Thymus (tissue), 14 donors: ENCODE measurements at places on chromosomes 5 and 9. TPM values are rescaled to one million over a fixed set of nuclear protein-coding genes. Genes with fewer than 3 reads are reported as not detected.
A peak's percentile ranks its signal among the peaks of the same experiment; 100 is the strongest.

The HAPLN1 gene
- polyA plus RNA-seq: 0.18 TPM

The IL4 gene
- polyA plus RNA-seq: 0.59 TPM

The ADRA1B gene
- 0.18 TPM for polyA plus RNA-seq

The RASEF gene
- 3.0 TPM for polyA plus RNA-seq

The SCGB3A2 gene
- polyA plus RNA-seq: 1.6 TPM

The FOXD4L3 gene
- polyA plus RNA-seq: 0.50 TPM

The MYOT gene
- polyA plus RNA-seq: 0.80 TPM

GRCh38 chr9:122039234-122039633 lies 53.9 kb downstream of the TTLL11 start:
- no peaks in the 10 kb centered on the region for H3K36me3 ChIP-seq
- no peaks in the 10 kb centered on the region for H3K4me1 ChIP-seq
- no peak overlapping the region for H3K27ac ChIP-seq
- no peaks in the 10 kb centered on the region for H3K27me3 ChIP-seq
- no peak overlapping the region for H3K4me3 ChIP-seq
- no peak for DNase-seq

DNA sequence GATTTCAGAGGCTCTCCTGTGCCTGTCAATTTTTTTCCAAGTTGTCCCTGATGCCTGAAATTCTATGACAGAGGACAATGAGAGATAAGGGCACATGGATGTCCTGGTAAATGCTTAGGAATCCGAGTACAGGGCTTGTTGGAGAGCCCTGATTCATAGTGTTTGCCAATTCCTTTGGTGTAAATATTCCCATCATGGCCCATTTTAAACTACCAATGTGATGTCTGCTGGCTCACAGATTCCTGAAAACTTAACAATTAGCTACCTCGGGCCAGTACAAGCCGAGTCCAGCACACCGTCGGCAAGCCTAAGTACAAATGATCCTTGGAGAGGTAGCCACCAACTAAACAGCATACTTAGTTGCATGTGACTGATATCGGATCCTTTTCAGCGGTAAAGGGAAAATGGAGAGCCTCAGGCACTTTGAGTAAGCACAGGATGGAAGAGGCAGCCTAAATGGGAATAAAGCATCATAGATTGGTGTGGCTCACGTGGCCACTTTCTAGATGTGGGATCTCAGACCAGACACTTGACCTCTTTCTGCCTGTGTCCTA lies 3.6 kb downstream of the ITK start:
- peaks cover 17% of the 10 kb centered on the region for H3K36me3 ChIP-seq
- H3K27ac ChIP-seq: no peak overlapping the region
- peaks cover 56% of the 10 kb centered on the region for H3K4me1 ChIP-seq
- peak overlapping the region; percentile 59 for H3K4me3 ChIP-seq
- H3K27me3 ChIP-seq: no peaks in the 10 kb centered on the region

DNA sequence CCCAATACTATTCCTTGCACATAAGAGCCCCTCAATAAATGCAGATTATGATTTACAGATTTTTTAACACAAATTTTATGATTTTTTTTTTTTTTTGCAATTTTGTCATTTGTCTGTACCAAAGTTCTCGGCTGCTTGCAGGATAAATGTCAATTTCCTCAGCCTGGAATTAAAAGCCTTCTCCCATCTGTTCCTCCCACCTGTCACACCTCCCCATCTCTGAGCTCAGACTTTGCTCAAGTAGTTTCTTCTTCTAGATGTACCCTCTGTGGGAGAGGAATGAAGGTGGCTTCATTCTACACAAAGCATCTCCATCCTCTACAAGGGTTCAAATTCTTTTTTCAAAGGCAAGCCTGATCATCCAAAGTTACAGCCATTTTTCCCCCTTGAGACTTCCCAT lies 153.7 kb upstream of the GRAMD2B start:
- DNase-seq: no peak
- no peaks in the 10 kb centered on the region for H3K27me3 ChIP-seq
- H3K4me1 ChIP-seq: no peaks in the 10 kb centered on the region
- no peak overlapping the region for H3K4me3 ChIP-seq

DNA sequence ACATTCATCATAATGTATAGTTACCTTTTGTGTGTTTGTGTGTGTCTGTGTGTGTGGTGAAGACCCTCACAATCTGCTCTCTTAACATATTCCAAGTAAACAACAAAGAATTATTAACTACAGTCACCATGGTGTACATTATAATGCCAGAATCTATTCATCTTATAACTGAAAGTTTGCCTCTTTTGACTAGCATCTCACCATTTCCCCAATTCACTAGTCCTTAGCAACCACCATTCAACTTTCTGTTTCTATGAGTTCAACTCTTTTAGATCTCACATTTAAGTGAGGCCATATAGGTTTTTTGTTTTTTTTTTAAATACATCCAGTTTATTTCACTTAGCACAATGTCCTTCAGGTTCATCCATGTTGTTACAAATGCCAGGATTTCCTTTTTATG lies 83.6 kb downstream of the SMC2 start:
- no peaks in the 10 kb centered on the region for H3K27me3 ChIP-seq
- H3K4me1 ChIP-seq: no peaks in the 10 kb centered on the region
- no peaks in the 10 kb centered on the region for H3K36me3 ChIP-seq
- H3K4me3 ChIP-seq: no peak overlapping the region
- DNase-seq: no peak

DNA sequence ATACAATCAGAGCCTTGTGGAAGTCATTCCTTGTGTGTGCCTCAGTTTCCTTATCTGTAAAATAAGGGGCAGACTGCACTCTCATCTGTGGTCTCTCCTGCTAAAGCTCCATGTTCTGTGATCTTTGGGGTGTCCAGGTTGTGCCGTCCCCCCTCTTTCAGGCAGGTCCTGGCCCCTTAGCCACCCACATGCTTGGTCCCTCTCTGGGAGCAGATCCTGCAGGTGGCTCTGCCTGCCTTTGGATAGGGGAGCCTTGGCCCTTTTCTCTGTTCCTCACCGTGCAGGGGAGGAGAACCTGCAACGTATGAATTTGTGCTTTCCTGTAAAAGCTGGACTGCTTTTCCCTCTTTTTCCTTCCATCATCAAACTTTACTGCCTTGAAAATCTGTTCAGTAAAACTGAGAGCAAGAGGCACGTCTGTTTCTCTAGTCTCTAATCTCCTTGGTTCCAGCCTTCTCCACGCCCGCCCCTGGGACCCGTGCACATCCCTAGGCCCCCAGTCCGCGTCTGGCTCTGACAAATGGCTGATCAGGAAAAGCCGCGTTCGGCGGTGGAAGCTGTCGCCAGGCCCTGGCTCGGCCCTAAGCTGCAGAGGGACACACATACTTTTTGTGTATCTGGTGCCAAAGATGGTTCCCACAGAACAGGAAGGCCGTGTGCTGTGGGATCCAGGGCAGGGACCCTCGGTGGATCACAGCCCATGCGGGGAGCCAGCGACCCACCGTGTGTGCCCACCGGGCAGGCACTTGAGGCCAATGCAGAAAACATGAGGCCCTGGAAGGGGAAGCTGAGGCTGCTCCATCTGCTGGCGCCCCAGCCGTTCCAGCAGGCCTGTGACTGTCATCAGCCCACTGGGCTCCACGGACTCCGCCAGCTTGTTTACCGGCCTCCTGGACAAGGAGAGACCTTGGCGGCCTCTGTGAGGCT lies 43.4 kb upstream of the COL5A1 start:
- H3K27ac ChIP-seq: no peak overlapping the region
- H3K4me1 ChIP-seq: no peaks in the 10 kb centered on the region

DNA sequence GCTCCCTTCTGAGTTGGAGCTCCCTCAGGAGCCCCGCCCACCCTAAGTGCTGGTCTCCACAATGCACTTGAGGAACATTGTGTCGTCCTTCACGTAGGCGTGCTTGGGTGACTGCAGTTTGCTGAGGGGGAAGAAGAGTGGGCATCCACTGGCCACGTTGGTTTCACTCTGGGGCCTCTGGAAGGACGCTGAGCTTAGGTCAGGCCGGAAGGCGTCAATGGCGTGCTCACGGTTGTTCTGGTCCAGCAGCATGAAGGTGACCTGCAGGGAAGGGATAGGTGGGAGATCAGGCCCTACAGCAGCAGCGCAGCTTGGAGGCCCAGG lies 21.7 kb downstream of the TRAF1 start:
- H3K4me3 ChIP-seq: no peak overlapping the region
- peak overlapping the region; percentile 99 for H3K27ac ChIP-seq
- H3K36me3 ChIP-seq: peaks cover 3% of the 10 kb centered on the region
- H3K4me1 ChIP-seq: peaks cover 71% of the 10 kb centered on the region
- H3K27me3 ChIP-seq: no peaks in the 10 kb centered on the region

- H3K4me3 ChIP-seq: no peak overlapping the region
- DNase-seq: no peak
- no peaks in the 10 kb centered on the region for H3K27me3 ChIP-seq
- H3K4me1 ChIP-seq: no peaks in the 10 kb centered on the region
Measured at GRCh38 chr9:118563677-118564076, 805.6 kb downstream of the BRINP1 start.

DNA sequence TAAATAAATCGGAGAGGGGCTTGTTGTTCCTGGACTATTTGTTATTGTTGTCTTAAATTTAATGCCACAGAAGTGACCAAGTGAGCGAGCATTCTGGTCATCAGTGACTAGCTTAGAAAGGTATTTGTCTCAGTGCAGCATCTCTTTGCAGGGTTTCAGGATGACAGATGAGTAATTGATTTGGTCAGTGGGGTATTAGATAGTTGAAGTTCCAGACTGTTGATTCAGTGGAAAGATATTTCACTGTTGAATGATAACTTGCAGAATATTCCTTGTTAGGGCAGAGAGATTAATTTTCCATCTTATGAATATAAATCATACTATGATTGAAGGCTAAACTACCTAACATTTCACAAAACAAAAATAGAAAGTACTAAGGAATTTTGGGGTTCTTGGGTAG lies 122.4 kb downstream of the TRIO start:
- no peak overlapping the region for H3K27ac ChIP-seq
- no peaks in the 10 kb centered on the region for H3K36me3 ChIP-seq
- DNase-seq: no peak
- no peak overlapping the region for H3K4me3 ChIP-seq

DNA sequence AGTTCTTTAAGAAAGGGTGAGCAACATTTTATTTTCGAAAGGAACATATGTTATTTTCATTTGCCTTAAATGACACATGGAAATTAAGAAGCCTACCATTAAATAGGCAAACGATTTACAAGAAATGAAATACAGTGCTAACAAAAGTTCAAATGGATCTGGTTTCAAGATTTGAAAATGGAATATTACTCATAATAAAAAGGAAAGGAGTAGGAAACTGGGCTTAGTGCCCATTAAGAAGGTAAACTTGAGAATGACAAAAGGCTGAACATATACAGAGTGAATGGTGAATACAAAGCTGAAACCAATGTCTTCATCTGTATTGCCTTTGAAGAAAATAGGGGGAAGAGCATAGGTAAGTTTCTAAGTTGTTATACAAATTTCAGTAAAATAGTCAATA lies 974.2 kb upstream of the C9orf72 start:
- H3K27me3 ChIP-seq: no peaks in the 10 kb centered on the region
- H3K36me3 ChIP-seq: no peaks in the 10 kb centered on the region
- no peak overlapping the region for H3K27ac ChIP-seq

- peaks cover 83% of the 10 kb centered on the region for H3K27me3 ChIP-seq
- H3K4me1 ChIP-seq: peaks cover 8% of the 10 kb centered on the region
- H3K36me3 ChIP-seq: no peaks in the 10 kb centered on the region
- no peak within 1 kb of the TSS for H3K27ac ChIP-seq
Measured at GRCh38 chr5:176810081-176810597, at the start of gene UNC5A. Gene UNC5A (plus strand): TSS chr5:176810559. CDS start chr5:176810751, 192 bp downstream.

DNA sequence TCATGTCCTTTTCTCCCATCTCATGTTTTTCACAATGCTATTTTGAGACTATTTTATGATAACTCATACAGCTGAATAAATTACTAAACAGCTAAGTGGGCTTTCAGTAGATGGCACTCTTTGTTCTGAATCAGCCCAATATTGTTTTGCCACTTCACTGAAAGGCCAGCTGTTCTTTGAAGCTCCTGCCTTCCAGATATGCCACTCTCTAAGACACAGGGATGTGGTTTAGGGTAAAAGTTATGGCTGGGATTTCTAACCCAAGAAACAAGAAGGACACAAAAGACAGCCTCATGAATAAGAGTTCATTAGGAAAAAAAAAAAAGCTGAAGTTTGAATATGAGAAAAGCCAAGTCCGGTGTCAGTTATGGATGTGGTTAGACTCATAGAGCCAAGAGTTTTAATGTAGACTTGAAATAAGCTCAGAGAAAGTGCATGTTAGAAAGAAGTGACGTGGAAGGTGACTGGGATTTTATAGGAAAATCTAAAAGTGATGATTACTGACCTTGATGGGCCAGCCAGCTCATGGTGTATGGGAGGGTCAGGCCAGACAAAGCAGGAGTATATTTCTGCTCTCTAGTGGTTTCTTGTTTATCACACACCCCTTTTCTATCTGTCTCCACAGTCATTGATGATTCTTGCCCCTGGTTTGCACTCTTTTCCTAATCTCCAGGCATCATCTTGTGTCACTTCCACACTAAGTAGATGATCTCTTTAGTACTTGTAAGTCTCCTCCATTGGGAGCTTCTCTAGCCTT lies 488.5 kb downstream of the NR2F1-AS1 start:
- DNase-seq: no peak
- H3K27me3 ChIP-seq: no peaks in the 10 kb centered on the region
- H3K4me3 ChIP-seq: no peak overlapping the region
- no peak overlapping the region for H3K27ac ChIP-seq
- no peaks in the 10 kb centered on the region for H3K4me1 ChIP-seq

DNA sequence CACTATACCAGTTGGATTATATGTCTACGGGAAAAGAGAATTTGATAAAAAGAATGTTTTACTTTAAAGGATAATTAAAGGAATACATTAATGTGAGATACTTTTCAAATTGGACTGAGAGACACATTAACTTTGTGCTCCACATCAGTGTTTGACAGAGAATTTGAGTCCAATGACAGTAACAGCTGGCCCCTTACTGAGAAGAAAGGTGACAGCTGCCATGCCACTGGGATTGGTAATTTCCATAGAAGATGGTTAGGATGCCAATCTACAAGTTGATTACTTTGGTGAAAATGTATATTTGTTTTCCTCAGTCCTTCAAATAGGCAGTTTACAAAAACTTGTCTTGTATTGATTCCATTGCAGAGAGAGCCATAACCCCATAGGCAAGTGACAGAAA lies 578.4 kb downstream of the SLCO4C1 start:
- H3K27ac ChIP-seq: no peak overlapping the region
- no peaks in the 10 kb centered on the region for H3K27me3 ChIP-seq
- no peak for DNase-seq
- no peaks in the 10 kb centered on the region for H3K36me3 ChIP-seq

- H3K4me1 ChIP-seq: no peaks in the 10 kb centered on the region
- H3K27ac ChIP-seq: no peak overlapping the region
- no peaks in the 10 kb centered on the region for H3K27me3 ChIP-seq
- DNase-seq: peak; percentile 81
- H3K4me3 ChIP-seq: no peak overlapping the region
Measured at GRCh38 chr5:149990518-149991376, 9.7 kb downstream of the TIGD6 start.

DNA sequence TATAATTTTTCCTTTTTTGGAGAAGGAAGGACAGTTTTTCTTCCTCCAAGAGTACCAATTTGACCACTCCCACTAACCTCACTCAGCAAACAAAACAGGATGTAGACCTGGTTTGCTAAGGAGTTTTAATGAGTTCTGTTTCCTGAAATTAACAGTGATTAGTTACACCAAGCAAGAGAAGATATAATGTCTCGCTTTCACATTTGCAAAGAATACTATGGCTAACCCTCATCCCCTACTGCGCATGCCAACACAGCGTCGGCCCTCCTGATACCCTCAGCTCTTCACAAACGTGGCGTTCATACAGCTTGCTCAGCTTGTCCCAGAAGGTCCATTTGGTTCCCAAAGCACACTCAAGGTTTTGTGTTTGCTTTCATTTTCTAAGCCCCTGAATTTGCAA lies 41.9 kb upstream of the IPPK start:
- no peaks in the 10 kb centered on the region for H3K4me1 ChIP-seq
- DNase-seq: no peak
- H3K4me3 ChIP-seq: no peak overlapping the region
- H3K36me3 ChIP-seq: peaks cover 52% of the 10 kb centered on the region
- H3K27me3 ChIP-seq: no peaks in the 10 kb centered on the region
- peak overlapping the region; percentile 37 for H3K27ac ChIP-seq
